ENCODE measurements at places on chromosomes 3 and 15. TPM values are rescaled to one million over a fixed set of nuclear protein-coding genes. Genes with fewer than 3 reads are reported as not detected.

DNA sequence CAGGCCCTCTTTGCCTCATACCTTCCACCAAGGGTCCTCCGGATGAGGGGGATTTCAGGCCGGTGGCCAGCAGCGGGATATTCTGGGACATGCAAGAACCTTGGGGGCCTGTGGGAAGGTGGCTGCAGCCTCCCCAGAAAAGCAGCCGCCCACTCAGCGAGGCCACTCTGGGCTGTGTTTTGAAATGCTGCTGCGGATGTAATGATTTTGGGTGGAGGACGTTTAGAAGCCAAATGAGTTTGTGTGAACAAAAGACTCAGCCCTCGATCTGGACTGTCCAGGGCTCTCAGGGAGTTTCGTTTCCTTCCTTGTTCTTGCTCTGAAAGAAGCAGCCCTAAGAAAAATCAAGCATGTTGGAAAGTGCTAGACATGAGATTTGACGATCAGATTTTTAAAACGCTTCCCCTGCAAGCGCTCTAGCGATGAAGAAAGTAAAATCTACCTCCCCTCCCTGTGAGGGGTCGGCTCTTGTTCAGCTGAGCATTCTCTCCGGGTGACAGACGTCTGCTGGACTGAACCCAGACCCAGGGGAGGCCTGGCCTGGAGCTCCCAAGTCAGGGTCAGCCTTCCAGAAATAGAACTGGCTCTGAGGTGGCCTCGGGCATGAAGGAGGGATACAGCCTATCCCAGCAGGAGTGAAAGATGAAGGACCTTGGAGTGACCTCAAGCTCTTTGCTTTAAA, 12.9 kb downstream of the HEG1 start:
- no peak for DNase-seq

DNA sequence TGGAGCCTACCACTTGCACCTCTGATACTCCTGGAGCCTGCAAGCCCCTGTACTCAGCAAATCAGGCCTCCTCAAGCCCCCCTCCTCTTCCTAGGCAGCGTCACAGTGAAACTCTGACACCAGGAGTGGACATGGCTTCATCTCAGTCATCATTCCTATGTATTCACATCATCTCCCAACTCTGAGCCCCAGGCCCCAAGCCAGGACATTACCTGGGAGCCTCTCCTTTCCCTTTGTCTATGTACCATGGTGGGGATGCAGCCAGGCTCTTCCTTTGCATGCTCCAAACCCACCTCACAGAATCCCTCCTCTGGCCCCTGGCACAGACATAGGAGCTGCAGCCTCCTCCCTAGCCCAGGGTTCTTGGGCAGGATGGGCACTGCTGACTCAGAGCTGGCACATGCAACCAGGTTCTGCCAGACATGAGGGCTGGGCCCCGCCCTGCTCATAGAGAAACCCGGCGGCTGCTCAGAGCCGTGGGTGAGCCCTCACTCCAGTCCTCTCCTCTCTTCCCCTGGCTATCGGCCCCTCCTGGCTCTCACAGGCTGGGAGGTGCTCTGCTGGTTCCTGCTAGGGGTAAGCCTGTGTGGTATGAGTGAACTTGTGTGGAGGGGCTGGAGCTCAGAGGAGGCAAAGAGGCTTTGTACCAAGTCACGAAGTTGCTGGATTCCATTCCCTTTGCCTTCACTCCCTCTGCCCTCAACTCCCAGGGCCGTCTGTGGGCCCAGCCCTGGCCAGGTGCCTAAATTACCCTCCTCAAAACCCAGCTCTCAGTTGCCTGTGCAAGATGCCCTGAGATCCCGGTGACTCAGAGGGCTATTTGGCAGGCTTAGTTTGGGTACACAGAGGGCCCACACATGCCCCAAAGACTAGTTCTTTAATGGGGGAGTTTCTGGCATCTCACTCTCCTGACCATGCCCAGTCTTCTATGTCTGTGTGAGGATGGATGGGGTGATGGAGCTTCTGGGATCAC, 1.9 kb upstream of the PLCD1 start:
- DNase-seq: no peak

GRCh38 chr15:37045859-37046740, 54.2 kb downstream of the MEIS2 start:
- DNase-seq: no peak

DNA sequence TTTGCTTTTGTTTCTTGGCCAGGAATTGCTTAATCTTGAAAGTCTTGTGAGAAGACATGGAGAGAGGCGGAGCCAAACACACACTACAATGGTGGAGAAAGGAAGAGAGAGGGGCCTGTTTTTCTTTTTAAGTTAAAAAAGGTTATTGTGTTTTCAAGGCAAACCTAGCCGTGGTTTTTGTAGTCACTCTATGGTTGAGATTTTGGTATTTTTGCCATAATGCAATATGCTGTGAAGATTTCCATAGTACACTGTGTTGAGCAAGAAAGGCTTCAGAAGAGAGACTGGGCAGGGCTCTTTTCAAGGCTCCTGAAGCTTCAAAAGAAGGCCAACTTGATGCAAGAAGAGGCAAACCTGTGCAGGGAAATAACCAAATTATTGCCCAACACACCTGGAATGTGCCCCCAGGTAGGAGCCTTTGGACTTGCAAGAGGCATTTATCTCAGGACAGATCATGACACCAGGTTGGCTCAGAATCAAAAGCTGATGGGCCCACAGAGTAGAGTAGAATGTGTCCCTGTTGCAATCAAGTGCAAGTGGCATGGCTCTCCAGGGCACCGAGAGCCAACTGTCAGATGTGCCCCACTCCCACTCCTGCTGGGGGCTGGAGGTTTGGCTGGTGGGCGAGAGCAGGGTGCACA, 22.1 kb downstream of the AMOTL2 start:
- no peak for DNase-seq

- no peak for DNase-seq
Observed at GRCh38 chr3:101848326-101848725, 988 bp upstream of the NFKBIZ start.

DNA sequence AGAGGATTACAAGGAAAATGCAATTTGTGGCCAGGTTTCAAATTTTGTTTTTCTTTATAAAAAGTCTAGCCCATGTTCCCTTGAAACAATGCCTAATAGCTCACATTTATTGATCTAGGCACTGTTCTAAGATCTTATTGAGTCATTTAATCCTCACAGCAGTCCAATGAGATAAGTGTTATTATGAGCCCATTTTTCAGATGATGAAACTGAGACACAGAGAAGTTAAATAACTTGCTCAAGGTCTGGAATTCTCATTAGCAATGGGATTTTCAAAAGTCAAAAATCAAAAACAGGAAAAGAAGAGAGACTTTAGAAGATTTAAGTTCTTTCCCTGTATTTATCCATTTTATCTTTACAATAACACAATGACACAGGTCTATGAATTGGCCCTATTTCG, 90.0 kb upstream of the COL6A5 start:
- DNase-seq: no peak

- DNase-seq: no peak
Observed at GRCh38 chr3:44330444-44330843, 8.1 kb upstream of the TCAIM start.

- no peak for DNase-seq
Observed at GRCh38 chr15:89447676-89448075, 48.7 kb downstream of the RHCG start.

GRCh38 chr3:189272500-189273119, 100.8 kb downstream of the TPRG1 start:
- DNase-seq: no peak

DNA sequence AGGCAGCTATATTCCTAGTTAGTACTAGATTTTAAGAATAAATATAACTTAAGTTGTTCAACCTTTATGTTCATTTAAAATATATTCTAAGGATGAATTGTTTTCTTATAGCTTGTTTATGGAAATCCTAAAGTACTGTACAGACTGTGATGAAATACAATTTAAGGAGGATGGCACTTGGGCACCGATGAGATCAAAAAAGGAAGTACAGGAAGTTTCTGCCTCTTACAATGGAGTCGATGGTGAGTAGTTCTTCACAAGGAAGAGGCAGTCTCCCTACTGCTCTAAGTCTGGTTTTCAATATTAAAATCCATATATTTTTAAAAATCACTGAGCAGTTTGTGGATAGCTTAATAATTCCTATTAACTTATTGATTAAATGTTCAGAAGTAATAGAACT, 29.6 kb downstream of the CALML4 start:
- DNase-seq: no peak

GRCh38 chr15:99409097-99409473, 156.7 kb upstream of the MEF2A start:
- no peak for DNase-seq

- no peak for DNase-seq
Observed at GRCh38 chr15:40693904-40694687, 878 bp upstream of the RAD51 start.

- no peak for DNase-seq
Observed at GRCh38 chr3:146558781-146559180, 14.4 kb upstream of the PLSCR1 start.

GRCh38 chr15:94387442-94387841, 156.1 kb downstream of the MCTP2 start:
- no peak for DNase-seq

PPP1R14D gene
- total RNA-seq: not detected

IL5RA gene
- total RNA-seq: 0.69 TPM

AADAC gene
- total RNA-seq: 0.69 TPM

Data from urinary bladder (tissue), 4 donors.